ENCODE measurements at places on chromosomes 6 and 20. TPM values are rescaled to one million over a fixed set of nuclear protein-coding genes. Genes with fewer than 3 reads are reported as not detected.

DNA sequence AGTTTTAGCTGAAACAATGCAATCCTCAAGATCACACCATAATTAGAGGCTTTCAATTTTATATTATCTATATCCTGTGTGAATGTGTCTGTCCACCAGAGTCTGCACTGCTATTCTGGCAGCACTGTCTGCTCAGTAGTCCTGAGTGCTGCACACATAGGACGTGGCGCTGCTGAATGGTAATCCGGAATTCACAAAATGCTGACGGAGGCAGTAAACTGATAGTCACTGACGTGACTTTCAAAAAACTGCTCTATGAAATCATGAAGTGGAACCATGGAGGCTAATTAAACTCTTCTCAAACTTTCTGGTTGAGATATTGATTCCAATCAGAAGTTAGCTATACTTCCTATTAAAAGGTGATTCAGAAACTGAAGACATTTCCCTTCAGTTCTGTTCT is 190.8 kb upstream of the NOX3 start:
- DNase-seq = no peak

DNA sequence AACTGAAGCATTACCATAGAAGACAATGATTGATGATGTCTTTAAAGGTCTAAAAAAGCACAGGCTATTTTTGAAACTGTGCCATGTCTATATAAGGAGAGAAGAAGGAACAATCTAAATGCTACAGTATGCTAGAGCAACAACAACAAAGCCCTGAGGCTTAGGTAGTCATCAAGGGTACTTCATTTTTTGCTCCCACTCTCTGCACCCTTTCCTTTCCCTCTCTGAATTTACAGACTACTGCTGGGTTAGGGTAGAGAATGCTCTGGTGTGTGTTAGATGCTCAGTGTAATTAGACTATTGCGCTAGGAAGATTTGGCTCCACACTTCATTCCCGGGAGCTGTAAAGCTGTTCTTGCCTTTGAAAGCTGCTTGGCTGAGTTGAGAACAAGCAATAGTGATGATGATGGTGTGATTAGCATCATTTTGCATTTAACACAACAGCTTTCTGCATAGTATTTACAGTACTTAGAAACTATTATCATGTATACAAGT is 1262.5 kb upstream of the CITED2 start:
- no peak for DNase-seq

The SLC35D3 gene
- total RNA-seq = not detected

- no peak for DNase-seq
Observed at GRCh38 chr6:41445261-41445660, 100.9 kb upstream of the FOXP4 start.

DNA sequence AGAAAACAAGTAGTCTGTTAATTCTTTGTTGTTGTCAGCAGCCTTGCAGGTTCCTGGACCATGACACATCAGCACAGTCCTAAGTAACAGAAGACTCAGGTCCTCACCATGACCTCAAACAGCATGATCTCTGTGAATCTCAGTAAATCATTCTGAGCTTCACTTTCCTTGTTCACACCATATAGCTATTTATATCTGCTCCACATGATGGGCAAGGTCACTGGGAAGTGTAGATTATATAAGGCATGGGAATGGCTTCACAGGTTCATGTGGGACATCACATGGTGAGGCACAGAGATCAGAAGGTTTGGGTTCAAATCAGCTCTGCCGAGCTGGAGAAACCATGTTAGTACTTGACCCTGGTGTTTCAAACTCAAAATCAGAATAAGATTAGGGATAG is 245.4 kb upstream of the SPTLC3 start:
- DNase-seq = no peak

DNA sequence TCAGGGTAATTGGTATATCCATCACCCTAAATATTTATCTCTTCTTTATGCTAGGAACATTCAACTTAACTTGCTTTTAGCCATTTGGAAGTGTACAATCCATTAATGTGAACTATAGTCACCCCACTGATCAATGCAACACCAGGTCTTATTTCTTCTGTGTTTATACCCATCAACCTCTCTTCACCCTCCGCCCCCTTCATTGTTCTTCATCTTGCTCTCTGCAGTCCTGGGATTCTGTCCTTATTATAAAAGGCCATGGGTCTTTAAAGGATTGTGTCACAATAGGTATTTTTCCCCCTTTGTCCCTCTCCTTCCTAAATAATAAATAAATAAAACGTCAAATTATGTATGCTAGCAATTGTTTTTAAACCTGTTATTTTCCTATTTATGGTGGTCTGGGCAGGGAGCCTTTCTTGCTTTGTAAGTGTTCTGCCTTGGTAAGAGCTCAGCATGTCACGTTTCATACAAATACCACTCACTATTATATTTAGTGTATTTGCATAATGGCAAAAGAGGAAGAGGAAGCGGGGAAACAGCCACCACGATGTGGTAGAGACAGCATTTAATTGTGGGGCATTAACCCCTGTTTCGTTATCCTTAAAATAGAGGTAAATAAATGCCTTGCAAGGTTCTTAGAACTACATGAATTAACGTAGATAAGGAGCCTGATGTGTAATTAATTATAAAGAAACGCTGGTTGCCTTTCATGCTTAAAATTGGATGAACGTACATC is 1.9 kb downstream of the ABRACL start:
- DNase-seq = no peak

- DNase-seq = no peak
Observed at GRCh38 chr6:154425034-154425433, 68.4 kb upstream of the IPCEF1 start.

The TP53TG5 gene
- 0.23 TPM for total RNA-seq

GRCh38 chr20:46757754-46758678 is 48.6 kb downstream of the SLC2A10 start:
- DNase-seq = peak; percentile 63

DNA sequence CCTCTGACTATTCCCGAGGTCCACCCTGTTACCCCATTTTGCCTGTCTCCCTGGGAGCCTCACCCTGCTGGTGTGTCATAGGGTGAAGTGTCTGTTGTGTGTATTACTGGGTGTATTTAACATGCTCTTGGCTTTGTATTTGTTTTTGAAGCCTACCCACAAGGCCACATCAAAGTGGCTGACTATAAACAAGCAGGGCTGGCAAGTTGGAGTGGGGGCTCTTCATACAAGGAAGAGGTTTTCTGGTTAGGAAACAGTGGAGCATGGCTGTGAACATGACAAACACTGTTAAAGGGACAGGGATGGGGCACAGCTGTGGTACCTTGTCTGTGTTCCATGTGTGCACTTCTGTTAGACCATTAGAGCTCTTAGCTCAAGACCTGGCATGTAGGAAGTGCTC is 26.3 kb downstream of the HECA start:
- DNase-seq = no peak

The DACT2 gene
- not detected for total RNA-seq

The FGD2 gene
- total RNA-seq = 0.50 TPM

DNA sequence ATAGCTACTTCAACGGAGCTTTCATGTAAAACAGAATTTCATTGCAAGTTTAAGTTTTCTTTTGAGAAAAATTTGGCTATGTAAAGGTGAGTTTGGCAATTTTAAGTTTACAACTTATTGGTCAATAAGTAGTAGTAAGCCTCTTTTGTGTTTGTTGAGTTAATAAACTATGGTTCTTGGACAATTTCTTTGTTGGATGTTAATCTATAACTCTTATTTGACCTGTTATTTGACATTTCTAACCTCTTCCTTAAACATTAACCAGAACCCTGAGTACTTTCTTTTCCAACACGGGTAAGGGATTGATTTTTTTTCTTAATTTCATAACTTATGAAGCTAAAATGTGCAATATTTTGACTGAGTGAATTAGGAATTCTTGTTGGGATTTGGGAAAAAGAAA is 354.4 kb downstream of the PRKN start:
- no peak for DNase-seq

DNA sequence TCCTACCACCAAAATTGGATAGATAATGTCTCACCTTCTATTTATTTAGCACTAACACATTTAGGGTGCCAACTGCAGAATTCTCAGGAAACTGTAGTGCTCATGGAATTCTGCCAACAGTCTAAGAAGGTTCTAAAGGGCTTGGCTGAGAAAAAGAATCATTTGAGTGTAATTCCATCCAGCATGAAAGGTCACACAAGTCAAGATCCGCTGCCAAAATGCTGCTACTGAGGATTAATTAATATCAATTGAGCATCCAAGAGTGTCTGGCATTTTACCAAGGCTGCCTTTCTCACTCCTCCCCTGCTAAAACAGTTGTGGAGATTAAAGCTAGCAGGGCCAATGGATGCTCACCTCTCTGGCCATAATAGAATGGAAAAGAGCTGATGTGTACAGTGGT is 112.7 kb downstream of the FHL5 start:
- DNase-seq = no peak

GRCh38 chr20:62819494-62820174 is 2.8 kb downstream of the COL9A3 start:
- peak; percentile 91 for DNase-seq

The SF3B5 gene
- total RNA-seq = 125 TPM

The MKKS gene
- total RNA-seq = 15.2 TPM

- DNase-seq = no peak
Observed at GRCh38 chr6:148693882-148694484, 52.8 kb upstream of the UST start.

The SLC17A1 gene
- total RNA-seq = not detected

The ZBTB46 gene
- total RNA-seq = 4.9 TPM

DNA sequence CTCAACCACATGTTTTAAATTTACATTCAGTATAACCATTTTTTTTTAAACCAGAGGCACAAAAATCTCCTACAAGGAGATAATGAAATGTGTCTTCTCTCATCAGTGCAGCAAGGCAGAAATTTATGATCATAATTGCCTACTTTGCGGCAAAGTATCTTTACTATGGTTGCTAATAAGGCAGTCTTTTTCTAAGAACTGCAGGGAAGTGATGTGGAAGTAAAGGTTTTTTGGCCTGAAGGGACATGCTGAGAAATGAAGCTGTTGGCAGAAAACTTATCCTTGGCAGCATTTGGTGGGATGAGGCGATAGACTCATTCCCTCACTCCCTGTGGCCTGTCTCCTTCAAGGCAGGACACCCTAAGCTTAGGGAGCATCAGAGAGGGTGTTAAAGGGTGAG is 48.7 kb downstream of the SCGN start:
- no peak for DNase-seq

GRCh38 chr6:111031151-111031550 is 49.3 kb downstream of the RPF2 start:
- DNase-seq = no peak

DNA sequence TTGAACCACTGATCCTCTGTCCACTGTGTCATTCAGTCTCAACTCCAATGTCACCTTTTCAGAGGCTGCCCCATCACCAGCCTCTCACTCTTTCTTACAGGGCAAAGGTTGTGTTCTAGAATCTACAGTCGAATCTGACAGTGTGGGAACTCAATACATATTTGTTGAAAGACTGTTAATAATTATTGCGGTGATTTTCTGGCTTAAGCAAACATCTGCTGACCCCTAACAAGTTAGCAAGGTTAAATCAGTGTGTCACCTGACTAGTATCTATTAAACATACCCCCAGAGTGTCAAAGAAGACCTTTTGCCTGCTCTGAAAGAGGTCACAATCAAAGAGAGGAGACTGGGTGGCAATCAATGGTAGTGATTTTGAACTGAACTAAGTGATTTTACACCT is 41.9 kb downstream of the ELOVL2 start:
- no peak for DNase-seq

The TMEM74B gene
- total RNA-seq = 0.44 TPM

The NAPB gene
- total RNA-seq = 16.5 TPM

GRCh38 chr6:80550748-80551147 is 444.3 kb downstream of the BCKDHB start:
- DNase-seq = no peak

The GABRR1 gene
- not detected for total RNA-seq

DNA sequence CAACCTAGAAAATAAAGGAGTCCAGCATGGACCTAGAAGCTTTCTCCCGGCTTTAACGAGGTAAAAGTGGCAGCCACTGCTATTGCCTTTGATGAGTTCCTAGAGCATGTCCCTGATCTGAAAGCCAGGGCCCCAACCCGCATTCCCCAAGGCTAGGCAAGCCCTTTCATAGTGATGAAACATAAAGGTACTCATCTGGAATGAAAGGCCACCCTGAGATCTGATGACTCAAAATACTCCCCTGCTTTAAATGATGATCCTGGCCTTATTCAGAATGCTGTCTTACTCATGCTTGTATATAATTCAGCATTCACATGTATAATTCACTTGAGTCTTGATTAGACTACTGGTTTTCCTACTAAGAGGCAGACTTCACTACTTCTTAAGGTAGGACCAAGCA is 21.3 kb downstream of the TTPAL start:
- DNase-seq = peak; percentile 85

DNA sequence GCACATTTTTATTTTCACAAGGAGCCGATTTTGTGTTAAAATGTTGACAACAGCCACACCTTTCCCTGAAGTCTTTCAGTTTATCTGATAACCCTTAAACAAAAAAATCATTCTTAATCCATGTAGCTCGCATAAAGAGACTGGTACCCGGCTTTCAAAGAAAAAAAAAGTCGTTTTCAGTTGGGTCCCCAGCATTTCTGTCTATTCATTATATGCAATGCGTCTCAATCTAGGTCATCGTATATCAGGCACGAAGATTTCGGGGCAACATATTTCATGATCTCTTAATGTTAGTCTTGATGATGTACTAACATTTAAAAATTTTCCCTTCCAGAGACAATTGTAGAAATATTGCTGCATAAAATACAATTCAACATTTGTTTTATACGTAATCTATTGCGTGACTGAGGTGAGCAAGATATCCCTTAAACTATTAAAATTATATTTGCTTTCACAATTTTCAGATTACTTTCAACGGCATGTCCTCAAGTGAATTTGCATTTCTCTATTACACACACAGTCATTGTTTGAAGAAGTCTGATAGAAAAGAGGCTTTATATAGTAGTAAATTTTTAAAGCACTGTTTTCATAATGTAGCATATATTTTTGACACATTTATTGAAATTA is 2.9 kb upstream of the TUBB2B start:
- DNase-seq = no peak
